ENCODE measurements at places on chromosomes 7 and 10.

- DNase-seq, result no peak
Measured at GRCh38 chr10:118447478-118448270, 105.5 kb upstream of the FAM204A start.

GRCh38 chr7:82729172-82730030, 285.8 kb upstream of the CACNA2D1 start:
- peak; percentile 61 for DNase-seq

DNA sequence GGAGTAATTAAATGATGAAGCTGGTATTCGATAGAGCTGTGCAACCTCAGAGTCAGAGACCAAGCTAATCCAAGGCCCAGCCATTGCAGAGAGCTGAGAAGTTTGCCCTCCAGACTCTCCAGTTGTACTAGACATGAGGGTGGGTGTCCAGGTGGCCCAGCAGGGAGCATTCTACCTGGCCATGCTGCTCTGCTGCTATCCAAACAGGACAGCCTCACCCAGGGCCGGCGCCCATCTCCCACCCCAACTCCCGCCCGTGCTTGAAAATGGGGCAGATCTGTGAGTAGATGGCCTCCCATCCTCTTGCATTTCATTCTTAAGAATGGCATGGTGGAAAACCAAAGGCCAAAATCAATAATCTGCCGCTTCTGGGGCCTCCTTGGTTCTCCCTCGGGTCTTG, 124.2 kb downstream of the TCERG1L start:
- no peak for DNase-seq

DNA sequence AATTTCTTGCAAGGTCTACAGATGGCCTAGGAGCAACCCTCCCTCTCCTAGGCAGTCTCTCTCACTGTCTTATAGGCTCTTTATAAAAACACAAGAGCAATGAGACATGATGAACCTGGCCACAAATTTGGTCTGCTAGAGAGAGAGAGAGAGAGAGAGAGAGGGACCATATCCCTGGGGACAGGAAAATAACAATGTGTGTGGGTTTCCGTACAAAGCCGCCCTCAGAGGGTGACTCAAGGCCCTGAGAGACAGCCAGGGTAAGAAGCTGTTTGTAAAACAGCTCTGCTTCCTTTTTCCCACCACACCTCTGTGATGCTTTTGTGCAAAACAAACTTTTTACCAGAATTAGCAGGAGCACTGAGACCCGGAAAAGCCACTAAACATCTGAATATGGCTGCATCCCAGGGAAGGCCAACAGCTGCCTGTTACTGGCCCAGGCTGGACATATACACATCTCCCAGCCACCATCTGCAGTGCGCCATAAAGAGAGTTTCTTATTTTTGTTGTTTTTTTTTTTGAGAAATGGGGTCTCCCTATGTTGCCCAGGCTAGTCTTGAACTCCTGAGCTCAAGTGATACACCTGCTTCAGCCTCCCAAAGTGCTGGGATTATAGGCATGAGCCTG, 18.4 kb downstream of the GIMAP5 start:
- DNase-seq, result no peak

DNA sequence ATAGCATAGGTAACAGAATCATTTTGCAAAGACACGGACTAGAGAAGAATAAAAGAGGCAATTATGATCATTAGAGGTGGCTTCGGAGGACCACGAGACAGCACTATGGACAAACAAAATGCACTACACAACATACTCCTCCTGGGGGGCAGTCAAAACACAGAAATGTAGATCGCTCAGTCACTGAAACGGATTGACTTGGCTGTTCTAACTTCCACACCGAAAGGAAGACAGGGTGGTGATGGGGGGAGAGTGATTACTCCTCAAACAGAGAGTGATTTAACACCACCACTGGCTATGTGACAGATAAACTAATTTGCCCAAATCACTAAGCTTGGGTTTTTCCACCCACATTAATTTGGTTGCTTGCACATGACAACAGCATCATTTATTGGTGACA, 14.1 kb upstream of the PPA1 start:
- no peak for DNase-seq

DNA sequence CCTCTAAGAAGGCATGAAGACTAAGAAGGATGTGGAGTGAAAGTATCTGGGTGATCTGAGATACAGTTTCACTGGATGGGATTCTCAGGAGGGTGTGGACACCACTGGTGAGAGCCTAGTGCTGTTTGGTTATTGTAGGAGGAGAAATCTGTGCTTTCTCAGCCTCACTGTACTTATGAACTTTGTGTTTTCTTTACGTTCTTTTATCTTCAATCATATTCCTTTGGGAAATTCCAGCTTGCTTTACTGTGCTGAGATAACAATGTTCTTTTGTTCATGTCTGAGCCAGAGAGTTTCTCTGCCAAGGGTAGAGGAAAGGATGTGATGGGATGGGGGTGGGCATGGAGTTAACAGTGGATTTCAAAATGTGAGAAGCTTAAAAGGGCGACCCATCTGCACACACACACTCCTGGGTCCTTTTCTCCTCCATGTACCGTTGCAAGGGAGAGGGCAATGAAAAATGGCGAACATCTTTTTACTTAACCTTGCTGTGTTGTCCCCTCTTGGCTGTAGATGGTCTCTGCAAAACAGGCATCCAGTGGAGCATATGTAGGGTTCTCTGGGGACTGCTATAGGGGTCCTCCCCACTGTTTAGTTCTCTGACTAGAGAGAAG, 25.0 kb upstream of the TAX1BP1 start:
- peak; percentile 16 for DNase-seq

DNA sequence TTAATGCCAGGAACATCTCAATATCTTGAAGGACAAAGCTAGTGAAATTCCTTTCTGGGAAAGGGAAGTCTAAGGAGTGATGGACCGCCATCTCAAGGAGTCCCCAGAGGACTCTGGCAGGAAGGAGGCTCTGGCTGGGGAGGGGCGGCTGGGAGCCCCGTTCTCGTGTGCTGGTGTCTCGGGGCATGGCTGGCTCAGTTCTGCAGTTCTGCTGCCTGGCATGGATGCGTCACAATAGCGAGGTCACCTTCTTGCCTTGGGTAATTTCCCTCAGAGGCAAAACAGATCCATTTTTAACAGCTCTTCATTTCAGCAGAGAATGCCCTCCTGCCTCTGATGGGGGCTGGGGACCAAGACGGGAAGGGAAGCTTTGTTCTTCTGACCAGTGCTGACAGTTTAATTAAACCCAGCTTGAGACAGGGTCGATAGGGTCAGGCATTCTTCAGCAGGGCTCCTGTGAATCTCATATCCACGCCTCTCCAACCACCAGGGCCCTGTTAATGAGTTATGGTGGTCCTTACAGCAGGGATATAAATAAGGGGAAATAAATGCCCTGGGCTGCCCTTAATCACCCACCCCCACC, 35.7 kb downstream of the SLIT1 start:
- no peak for DNase-seq

DNA sequence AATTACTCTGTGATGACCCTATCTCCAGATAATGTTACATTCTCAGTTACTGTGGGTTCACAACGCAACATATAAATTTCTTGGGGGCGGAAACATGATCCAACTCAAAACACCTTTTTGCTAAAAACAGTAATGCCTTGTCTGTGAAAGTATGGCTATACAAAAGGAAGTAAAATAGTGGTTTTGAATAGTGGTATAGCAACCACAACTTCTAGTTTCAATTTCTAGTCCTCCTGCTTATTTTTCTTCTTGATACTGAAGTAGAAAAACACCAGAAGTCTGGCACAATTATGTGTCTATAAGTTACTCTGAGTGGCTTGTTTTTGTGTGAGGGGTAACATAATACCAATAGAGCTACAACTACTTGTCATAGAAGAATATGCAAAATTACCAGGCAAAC, 21.5 kb upstream of the ZNF800 start:
- DNase-seq, result no peak

DNA sequence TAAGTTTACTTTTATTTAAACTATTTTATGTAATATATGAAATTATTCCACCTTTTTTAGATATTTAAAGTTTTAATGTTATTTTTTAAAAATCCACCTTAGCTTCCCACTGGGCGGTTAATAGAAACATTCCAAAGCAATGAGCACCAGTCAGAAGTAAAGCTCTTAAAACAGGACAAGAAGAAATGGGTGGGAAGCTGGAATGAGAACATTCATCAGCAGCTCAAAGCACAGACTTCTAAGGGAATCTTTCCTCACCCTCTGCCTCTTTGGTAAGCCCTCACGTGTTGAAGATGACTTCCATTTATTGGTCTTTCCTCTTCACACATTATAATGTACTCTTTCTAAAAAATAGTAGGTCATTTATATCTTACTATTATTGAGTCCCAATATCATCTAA, 3.1 kb downstream of the AGMO start:
- DNase-seq, result no peak

GRCh38 chr7:32068411-32069101, 1.7 kb downstream of the PDE1C start:
- no peak for DNase-seq

DNA sequence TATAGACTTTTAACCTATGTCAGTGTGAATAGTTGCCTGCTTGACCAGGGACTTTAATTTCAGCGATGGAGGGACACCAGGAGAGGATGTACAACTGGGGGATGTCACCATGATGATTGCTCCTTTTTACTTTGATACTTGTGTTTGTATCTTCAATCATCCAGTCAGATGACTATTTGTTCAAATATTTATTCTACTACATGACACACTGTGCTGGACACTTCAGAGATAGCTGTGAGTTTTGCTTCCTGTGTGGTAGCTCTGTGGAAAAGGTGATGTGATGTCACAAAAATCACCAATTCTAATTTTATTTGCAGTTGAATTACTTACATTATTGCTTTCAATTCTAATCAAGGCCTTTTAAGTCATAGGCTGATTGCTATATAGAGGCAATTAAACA, 62.7 kb upstream of the CREB5 start:
- no peak for DNase-seq
